Activated CD8-positive, alpha-beta memory T cell treated with anti-CD3 and anti-CD28 coated beads for 1 hour (primary cell): ENCODE measurements at places on chromosomes 3 and 15.

- DNase-seq, result no peak
Observed at GRCh38 chr3:195001261-195001660, 269.7 kb downstream of the XXYLT1 start.

DNA sequence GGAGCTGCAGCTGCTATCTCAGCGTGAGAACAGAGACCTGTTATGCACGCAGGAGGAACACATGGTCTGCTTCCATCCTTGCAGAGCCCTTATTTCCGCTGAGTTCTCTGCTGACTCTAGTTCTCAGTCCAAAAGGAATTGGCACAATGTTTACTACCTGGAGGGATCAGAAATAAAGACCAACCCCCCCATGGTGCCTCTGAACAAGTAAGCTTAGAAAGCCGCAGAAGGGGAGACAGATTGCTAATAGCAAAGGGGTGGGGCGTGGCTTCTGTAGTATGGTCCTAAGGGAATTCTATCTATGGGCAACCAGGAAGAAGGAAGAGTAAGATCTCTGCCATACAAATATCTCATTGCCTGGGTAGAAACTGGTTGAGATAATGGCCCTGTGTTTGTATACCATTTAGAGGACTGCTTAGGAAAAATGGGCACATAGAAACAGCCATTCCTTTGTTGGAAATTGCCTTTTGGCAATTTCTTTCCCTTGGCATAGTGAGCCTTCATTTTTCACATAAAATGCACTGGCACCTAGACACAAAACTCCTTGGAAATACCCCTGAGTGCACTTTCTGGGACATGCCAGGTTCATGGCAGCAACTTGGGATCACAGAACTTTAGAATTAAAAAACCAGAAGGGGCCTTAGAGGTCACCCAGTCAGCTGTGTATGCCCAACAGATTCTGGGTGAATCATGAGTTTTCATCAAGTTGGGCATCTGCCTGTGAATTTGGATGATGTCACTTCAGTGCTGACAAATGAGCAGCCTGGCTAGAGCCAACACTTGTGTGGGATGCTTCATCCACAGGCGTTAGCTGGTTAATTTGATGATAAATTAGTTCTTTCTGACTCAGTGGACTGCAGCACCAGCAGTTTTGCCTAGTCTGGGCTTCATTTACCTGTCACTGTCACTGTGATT, 57.4 kb upstream of the STXBP5L start:
- DNase-seq, result no peak

GRCh38 chr15:55714064-55714463, 28.9 kb downstream of the PRTG start:
- no peak for DNase-seq

GRCh38 chr15:24823473-24823872, 131.3 kb upstream of the SNRPN start:
- no peak for DNase-seq

DNA sequence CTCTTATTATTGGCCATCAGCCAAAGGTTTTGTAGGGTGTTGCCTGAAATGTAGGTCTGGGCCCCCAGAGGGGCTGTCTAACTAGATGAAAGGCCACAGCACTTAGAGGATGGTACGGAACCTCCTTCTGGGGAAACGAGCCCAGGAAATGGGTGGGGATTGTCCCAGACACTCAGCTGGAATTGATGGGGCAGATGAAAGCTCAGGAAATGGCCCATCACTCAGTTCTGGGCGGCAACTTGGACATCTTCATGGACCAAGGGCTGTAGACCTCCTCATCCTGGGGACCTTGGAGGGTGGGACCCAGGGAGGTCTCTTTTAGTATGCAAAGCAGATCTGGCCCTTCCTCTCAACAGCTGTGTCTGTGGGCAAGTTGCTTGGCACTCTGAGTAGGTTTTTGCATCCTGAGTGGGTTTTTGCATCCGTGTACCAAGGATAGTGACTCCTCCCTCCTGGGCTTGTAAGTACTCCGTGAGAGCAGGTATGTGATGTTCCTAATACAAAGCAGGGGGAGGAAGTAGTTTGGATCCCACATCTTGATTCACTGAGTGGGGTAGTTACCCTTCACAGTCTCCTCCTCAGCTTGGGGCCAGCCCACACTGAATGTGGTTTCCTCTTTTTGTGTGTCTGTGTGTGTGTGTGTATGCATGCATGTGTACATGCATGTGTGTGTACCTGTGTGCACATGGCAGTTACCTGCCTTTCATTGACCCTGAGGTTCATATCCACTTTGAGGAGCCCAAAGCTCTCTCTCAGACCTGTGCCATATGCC, 292.0 kb downstream of the RPLP1 start:
- DNase-seq, result no peak

DNA sequence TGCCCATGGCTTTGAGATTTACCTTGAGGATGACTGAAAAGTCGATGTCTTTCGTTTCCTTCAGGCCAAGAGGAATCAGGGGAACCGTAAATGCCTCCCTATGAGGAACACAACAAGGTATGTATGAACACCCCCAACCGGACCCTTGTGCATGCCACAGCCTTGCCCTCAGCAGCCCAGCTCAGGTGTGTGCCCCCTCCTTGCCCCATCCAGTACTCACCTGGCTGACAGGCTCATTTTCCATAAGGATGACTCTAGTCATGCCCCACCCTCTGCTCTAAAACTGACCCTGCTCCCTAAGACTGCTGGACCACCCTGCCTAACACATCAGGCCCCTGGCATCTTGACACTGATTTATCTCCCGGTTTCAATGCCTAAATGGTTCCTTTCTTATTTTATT, 270.0 kb downstream of the GOLGA6L6 start:
- DNase-seq, result no peak

DNA sequence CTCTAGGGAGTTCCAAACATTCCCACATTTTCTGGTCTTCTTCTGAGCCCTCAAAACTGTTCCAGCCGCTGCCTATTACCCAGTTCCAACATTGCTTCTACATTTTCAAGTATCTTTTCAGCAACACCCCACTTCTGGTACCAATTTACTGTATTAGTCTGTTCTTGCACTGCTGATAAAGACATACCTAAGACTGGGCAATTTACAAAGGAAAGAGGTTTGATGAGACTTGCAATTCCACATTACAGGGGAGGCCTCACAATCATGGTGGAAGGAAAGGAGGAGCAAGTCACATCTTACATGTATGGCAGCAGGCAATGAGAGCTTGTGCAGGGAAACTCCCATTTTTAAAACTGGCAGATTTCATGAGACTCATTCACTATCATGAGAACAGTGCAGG, 629.1 kb upstream of the NR2F2 start:
- DNase-seq, result no peak

GRCh38 chr15:87454860-87455259, 801.7 kb downstream of the NTRK3 start:
- DNase-seq, result no peak

GRCh38 chr3:32383136-32383711, 8.4 kb upstream of the CMTM7 start:
- no peak for DNase-seq

DNA sequence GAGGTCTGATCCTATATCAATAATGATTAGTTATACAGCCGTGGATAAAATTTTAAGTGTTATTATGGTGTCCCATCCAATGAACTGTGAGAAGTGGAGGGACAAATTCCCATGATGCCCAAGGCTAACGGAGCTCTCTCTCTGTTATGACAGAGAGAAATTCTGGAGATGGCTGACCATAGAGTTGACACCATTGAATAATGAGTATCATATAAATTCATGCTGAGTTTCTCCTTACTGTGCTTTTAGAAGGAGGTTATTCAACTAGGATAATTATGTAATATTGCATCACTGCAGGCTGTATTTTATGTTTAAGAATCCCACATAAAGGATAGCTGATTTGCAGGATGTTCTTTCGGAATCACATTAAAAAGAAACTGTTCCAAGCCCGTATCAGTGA, 82.9 kb downstream of the PYDC2 start:
- no peak for DNase-seq

GRCh38 chr15:61489571-61489970, 260.5 kb upstream of the RORA start:
- DNase-seq, result no peak

- no peak for DNase-seq
Observed at GRCh38 chr15:46251903-46252302, 617.1 kb downstream of the SQOR start.

GRCh38 chr3:78917536-78917935, 850.3 kb downstream of the ROBO1 start:
- no peak for DNase-seq

DNA sequence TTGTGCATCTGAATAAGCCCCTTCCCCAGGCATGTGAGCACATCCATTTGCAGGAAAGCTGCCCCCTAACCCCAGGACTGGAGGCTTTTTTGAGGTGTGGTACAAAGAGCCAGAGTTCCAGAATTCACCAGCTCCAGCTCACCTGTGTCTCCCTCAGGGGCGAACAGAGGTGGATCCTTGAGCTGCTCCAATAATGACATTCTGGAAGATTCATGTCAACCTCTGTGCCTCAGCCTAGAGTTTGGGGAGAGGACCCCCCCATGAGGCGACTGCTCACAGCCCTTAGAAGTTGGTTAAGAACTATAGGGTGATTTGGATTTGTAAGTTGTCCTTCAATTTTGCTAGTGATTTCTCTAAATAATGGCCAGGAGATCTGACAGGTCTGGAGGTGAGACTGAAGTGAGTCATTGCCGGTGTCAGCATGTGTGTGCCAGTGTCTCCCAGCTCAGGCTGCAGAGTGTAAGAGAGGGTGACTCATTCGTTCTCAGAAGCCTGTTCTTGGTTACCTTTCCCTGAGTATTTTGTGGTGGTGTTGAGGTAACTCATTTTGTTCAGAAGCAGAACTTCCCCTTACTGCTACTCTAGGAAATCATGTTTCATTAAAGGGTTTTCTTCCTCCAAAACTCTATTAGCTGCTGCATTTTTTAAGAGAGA, 136.9 kb upstream of the TOPAZ1 start:
- no peak for DNase-seq

DNA sequence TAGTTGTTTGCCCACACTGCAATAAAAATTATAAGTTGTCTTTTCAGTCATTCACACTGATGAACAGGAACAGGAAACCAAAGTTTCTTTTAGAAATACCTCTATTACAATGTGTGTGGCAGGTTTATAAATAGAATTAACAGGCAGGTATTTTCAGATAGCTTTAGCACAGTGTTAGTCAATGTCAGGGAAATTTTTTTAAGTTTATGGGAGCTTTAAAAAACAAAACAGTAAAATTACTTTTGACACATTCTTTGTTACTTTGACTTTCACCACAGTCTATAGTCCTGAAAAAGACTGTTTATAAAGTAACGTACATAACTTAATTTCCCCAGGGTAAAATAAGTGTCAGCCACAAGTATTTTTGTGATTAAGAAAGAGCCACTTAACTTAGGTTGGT, 38.1 kb downstream of the SERPINI1 start:
- DNase-seq, result no peak

- no peak for DNase-seq
Observed at GRCh38 chr15:71250936-71251583, 135.8 kb downstream of the THSD4 start.

- no peak for DNase-seq
Observed at GRCh38 chr15:88711806-88712205, 73.0 kb downstream of the ISG20 start.

- DNase-seq, result no peak
Observed at GRCh38 chr3:15500107-15500724, 21.3 kb downstream of the COLQ start.

DNA sequence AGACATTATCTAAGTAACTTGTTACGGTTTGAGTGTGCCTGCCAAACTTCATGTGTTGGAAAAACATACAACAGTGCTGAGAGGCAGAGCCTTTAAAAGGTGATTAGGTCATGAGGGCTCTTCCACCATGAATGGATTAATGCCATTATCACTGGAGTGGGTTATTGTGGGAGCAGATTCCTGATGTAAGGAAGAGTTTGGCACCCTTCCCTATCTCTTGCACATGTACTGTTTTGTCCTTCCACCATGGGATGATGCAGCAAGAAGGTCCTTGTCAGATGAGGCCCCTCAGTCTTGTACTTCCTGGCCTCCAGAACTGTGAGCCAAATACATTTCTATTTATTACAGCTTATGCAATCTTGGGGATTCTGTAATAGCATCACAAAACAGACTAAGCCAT, 413.9 kb downstream of the EPHA3 start:
- no peak for DNase-seq

DNA sequence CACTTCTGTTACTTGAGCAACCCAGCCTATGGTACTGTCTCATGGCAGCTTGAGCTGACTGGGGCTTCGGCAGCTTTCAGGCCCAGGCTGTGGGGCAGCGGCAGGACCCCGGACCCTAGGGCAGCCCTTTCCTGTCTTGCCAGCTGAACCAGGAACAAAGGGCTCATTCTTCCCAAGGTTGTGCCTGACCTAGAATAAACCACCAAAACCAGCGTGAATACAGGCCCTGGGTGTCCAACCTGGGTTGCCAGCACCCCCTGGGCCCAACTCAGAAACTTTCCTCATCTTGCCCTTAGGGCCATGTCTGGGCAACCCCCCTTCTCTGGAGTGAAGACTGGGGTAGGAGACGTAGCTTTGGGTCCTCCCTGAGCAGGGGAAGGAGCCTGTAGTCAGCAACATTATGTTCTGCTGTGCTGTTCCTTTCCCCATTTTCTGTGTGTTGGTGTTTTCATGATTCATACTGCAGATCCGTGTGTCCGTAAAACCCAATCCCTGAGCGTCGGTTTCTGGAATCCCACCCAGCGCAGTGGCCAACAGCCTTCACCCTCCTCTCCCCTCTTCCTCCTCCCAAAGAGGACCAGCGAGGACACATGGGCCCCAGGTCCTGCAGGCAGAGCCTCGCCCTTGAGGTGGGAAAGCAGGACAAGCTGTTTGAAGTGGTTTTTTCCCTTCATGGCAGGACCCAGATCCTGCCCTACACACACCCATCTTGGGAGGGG, 33.5 kb downstream of the TKT start:
- no peak for DNase-seq

DNA sequence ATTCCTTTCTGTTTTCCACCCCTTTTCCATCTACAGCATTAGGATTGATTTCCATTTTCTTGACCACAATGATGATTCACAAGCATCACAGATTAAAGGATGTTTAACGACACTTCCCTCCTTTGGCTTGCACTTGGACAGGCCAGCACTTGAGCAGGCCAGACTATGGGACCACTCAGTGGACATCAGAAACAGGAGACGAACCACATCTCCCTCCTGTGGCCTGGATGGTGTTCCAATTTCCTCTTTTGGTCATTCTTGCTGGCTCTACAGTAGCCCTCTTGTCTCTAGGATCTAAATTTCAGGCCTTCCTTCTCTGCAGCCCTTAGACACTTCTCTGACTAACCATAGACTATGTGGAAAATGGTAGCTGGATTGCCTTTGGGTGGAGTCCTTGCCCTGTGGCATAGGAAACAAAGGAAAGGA, 78.8 kb upstream of the BOC start:
- no peak for DNase-seq

- DNase-seq, result no peak
Observed at GRCh38 chr3:151436675-151437446, 24.0 kb downstream of the IGSF10 start.

DNA sequence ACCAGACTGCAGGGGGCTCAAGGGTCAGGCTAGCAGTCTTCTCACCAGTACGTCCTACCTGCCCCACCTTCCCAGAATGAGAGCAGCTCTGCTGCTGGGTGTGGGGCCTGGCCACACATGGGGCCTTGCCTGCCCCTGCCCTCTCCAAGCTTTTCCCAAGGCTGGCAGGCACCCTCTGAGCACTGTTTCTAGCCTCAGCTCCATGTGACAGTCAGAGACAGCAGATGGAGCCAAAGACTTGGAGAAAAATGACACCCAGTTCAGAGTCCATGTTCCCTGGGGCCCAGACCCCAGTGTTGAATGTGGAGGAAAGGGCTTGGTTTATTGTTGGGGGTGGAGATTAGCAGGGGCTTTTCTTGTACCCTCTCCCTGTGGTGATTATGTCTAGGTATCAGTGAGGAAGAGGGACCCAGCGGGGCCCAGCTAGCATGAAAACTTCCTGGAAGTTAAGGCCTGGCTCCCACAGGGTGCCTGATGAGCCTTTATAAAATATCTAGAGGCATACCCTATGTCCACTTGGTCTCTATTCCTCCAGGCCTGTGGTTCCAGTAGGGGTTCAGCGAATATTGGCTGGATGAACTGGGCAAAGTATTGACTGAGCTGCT, 153.8 kb downstream of the EEFSEC start:
- DNase-seq, result no peak
